ENCODE measurements at places on chromosomes 1 and 21.

DNA sequence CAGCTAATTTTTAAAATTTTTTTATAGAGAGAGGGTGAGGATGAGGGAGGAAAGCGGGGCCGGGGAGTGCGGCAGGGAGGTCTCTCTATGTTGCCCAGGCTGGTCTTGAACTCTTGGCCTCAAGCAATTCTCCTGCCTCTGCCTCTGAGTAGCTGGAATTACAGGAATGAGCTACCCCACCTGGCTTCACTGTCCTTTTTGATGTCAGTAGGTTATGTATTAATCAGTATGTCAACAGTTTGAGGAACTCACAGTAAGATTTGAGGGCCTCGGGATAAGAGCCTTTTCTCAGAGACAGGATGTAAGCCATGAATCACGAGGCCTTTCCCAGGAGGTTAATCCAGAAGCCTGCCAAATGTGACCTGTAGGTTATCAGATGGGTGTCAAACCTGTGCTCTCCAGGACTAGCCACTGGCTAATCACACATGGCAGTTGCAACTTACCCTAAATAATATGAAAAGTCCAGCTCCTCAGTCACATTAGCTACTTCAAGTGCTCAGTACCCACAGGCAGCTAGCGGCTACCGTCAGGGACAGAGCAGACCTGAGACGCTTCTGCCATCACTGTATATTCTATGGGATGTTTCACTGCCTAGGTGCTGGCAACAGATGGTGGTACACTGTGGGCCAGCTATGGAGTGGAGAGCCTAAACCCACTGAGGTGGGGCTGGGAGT, 33.1 kb downstream of the TRIM67 start:
- DNase-seq, result no peak

- DNase-seq, result no peak
Measured at GRCh38 chr1:193120604-193121166, 1.1 kb upstream of the CDC73 start.

DNA sequence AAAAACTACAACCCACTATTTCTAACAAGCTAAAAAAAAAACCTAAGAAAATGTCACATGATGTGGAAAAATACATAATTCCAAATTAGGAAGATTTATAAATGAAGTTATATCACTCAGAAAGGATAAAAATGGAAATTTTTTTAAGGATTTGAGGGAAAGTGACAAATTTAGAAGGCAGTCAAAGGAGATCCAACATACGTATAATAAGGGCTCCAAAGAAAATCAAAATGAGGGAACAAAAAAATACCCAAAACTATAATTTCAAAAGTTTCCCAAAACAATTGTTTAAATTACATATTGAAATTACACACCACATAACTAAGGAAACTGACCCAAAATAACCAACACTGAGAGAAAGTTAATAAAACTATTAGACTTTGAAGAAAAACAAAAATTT, 381.1 kb upstream of the KAZN start:
- no peak for DNase-seq

GRCh38 chr1:29119121-29119929, 4.4 kb downstream of the TMEM200B start:
- no peak for DNase-seq

- DNase-seq, result no peak
Measured at GRCh38 chr21:25350056-25350455, 257.2 kb downstream of the MRPL39 start.

GRCh38 chr1:58664881-58665280, 35.0 kb downstream of the MYSM1 start:
- DNase-seq, result no peak

GRCh38 chr1:183205196-183205781, 19.2 kb downstream of the LAMC2 start:
- no peak for DNase-seq

DNA sequence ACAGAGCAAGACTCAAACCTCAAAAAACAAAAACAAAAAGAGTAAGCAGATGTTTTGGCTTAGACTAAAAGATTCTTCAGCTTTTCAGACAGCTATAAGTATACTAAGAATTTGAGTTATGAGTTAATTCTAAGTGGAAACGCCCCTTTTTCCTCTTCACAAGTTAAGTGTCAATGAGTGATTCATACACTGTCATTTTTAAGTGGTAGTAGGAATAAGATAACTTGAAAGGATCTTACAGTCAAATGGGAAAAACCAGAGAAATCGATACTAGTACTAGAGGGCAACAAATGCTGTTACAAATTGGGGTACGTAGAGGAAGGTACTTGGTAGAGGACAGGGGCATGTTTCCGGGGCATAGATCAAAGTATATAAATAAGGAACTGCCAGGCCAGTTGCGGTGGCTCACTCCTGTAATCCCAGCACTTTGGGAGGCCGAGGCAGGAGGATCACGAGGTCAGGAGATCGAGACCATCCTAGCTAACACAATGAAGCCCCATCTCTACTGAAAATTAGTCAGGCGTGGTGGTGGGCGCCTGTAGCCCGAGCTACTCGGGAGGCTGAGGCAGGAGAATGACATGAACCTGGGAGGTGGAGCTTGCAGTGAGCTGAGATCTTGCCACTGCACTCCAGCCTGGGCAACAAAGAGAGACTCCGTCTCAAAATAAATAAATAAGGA, 7.4 kb downstream of the H3-3A start:
- no peak for DNase-seq

- DNase-seq, result no peak
Measured at GRCh38 chr1:219778110-219778509, 150.2 kb downstream of the SLC30A10 start.

- DNase-seq, result no peak
Measured at GRCh38 chr1:38915352-38915948, 26.2 kb downstream of the RHBDL2 start.

- no peak for DNase-seq
Measured at GRCh38 chr1:29282924-29283803, 46.8 kb downstream of the PTPRU start.

- no peak for DNase-seq
Measured at GRCh38 chr21:38506661-38507281, 8.5 kb upstream of the ERG start.

DNA sequence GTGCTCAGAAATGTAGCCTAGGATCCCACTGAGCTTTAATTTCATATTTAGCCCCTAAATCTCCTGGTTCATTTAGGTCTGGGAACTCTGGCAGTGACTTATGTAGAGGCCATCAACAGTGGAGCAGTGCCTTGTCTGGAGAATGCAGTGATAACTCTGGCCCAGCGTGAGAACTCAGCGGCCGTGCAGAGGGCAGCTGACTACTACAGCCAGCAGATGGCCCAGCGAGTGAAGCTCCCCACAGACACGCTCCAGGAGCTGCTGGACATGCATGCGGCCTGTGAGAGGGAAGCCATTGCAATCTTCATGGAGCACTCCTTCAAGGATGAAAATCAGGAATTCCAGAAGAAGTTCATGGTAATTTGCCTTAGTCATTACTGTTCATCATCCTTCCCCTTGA, 17.8 kb downstream of the GBP6 start:
- DNase-seq, result no peak

GRCh38 chr1:206752481-206752880, 18.1 kb upstream of the IL19 start:
- no peak for DNase-seq

- DNase-seq, result no peak
Measured at GRCh38 chr1:175376194-175376593, 183.6 kb upstream of the KIAA0040 start.

- DNase-seq, result no peak
Measured at GRCh38 chr1:41689139-41689538, 204.7 kb upstream of the EDN2 start.

- no peak for DNase-seq
Measured at GRCh38 chr1:37533317-37534093, 18.9 kb upstream of the MEAF6 start.

DNA sequence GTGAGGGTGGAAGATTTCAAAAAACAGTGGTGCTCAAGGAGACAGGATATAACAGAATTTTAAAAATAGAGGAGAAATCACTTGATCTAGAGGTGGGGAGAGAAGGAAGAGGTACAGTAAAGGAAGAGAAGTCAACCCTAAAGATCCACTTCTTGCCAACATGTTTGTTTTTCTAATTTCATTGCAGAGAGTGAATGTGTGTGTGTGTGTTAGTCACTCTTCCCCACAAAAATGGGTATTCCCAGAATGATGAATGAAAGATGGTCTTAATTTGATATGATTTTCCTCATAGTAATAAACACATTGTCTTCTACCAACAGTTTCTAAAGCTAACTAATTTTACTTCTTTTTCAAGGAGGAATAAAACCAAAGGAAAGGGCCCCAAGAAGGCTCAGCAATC, 74.2 kb upstream of the NGF start:
- DNase-seq, result no peak

- no peak for DNase-seq
Measured at GRCh38 chr1:31861346-31861745, 45.5 kb upstream of the SPOCD1 start.

GRCh38 chr1:208167261-208167869, 76.8 kb downstream of the PLXNA2 start:
- DNase-seq, result no peak

DNA sequence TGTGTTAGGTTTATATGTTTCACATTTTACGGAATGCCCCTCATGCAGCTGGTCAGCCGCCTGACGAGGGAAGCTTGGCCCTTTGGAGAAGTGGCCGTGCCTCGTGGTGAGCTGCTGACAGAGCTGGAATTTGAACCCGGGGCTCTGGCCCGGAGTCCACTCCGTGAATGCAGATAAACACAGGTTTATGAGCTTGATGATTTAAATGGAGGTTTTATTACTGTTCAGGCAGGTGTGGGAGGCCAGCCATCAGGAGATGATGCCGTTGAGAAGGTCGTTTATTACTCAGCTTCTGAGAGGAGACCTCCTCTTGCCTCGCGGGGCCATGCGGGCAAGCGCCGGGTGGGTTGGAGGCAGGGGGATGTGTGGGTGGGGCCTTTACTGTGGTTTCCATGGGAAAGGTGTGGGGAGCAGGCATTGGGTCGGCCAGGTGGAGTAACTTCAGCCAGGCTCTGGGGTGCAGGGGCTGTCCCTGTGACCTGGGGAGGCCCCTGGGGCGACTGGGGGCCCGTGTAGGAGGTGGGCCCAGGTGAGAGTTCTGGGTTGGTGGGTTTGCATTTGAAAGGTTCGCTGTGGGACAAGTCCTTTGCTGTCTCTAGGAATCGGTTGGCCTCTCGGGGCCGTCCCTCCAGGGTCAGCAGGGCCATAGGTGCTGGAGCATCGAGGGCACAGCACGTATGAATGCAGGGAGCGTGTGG, 22.0 kb downstream of the PRKCZ start:
- DNase-seq, result no peak

- no peak for DNase-seq
Measured at GRCh38 chr1:67211589-67212563, 45.6 kb downstream of the IL23R start.

GRCh38 chr1:237187842-237188241, 145.9 kb downstream of the RYR2 start:
- no peak for DNase-seq

GRCh38 chr1:155022136-155022926, 11.2 kb downstream of the DCST2 start:
- no peak for DNase-seq

- DNase-seq, result no peak
Measured at GRCh38 chr21:24076179-24076578, 1531.1 kb downstream of the MRPL39 start.

DNA sequence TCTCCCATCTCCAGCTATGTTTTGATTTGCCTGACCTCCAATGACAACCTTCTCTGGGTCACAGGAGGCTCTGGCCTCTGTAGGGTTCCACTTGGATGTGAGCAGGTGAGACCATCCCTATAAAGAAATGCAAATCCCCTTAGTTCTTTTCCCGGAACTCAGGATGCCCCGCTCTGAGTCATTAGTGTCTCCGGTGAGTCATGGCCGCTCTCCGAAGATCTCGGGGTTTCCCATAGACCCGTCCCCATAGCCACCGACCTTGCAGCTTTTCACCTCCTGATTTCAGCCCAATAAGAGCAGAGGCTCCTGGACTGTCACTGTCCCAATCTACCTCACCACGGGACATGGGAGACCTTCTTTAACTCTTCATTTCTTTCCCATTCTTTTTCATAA, 98.2 kb downstream of the PGBD5 start:
- no peak for DNase-seq

All from SW 1271 (cell line).